ENCODE measurements at places on chromosomes 12 and 14. TPM values are rescaled to one million over a fixed set of nuclear protein-coding genes. Genes with fewer than 3 reads are reported as not detected.

Gene SIRT4
- total RNA-seq: 1.6 TPM

Gene EIF2S3B
- 0.45 TPM for total RNA-seq

Gene ARHGAP9
- 0.99 TPM for total RNA-seq

Gene RNASE1
- 0.33 TPM for total RNA-seq

Gene WDHD1
- total RNA-seq: 17.0 TPM

Gene MCRS1
- 68.7 TPM for total RNA-seq

Gene EXD2
- total RNA-seq: 14.1 TPM

Gene EXOC3L4
- 1.0 TPM for total RNA-seq

Gene WIF1
- not detected for total RNA-seq

Gene KLRK1
- total RNA-seq: not detected

Gene SMIM10L1
- 8.5 TPM for total RNA-seq

Gene SLC5A8
- total RNA-seq: not detected

Gene RDH11
- total RNA-seq: 58.3 TPM

Gene KDM5A
- total RNA-seq: 16.5 TPM

Gene MTA1
- total RNA-seq: 83.4 TPM

Gene DCN
- not detected for total RNA-seq
